ENCODE measurements at places on chromosomes 3 and 15.

GRCh38 chr3:88267441-88267840 is 117.7 kb downstream of the C3orf38 start:
- DNase-seq: no peak

- DNase-seq: no peak
Measured at GRCh38 chr3:126924458-126924857, 58.5 kb upstream of the PLXNA1 start.

DNA sequence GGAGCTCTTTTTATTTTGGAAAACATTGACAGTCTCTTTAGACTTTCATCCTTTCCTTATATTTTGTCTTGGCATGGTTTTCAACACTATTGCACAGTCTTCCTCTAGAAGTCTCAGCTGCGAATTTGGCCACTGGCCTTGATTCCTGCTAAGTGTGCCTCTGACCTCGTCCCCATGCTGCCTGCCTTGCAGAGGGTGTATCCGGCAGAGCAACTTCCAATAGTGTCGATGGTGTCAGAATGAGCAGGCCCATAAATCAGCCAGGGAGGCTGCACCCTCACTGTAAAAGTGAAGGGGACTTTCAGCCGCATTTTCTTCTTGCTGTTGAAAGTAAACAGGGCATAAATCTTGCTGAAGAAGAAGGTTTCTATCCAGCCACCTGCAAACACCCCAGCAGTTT is 336.7 kb upstream of the TRIM42 start:
- DNase-seq: no peak

GRCh38 chr15:78023865-78024518 is 53.5 kb downstream of the TBC1D2B start:
- DNase-seq: peak; percentile 85

DNA sequence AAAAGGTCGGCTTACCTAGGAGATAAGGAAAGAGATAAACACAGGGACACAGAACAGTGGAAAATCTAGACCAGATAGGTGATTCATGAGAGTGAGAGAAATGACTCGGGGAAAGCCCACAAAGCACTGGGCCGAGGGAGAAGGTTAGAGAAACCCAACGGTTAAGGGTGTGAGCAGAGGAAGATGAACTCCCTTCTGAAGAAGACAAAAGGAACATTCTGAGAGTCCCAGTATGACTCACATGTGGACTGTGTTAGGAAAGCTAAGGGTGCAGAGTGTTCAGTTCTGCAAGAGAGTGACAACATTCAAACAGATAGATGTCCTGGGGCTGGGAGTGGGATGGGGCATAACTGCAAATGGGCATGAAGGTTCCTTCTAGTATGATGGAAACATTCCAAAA is 83.0 kb downstream of the CNTN3 start:
- no peak for DNase-seq

DNA sequence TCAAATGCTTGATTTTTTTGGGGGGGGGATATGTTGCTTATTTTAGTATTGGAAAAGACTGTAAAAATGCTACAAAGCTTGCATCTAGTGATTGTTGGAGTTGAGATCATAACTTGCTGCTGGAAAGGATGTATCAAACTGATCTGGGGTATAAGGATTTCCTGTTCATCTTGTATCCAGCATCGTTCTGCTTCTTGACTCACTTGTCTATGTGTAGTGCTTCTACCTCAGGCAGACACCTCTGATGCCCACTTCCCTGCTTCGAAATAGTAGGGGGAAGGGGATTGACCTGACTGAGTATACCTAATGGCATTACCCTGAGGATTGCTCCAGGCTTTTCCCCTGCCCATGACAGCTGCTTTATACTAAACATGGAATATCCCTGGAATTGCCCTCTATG is 42.7 kb downstream of the STT3B start:
- no peak for DNase-seq

GRCh38 chr3:195110647-195111318 is 160.2 kb downstream of the XXYLT1 start:
- DNase-seq: peak; percentile 79

- no peak for DNase-seq
Measured at GRCh38 chr3:15055019-15055557, 10.0 kb downstream of the MRPS25 start.

GRCh38 chr3:40201770-40202169 is 107.7 kb upstream of the EIF1B start:
- no peak for DNase-seq

- DNase-seq: no peak
Measured at GRCh38 chr15:68574046-68574445, 4.7 kb upstream of the CORO2B start.

- DNase-seq: no peak
Measured at GRCh38 chr15:75032395-75032794, 9.0 kb downstream of the PPCDC start.

GRCh38 chr3:73611176-73611575 is 13.6 kb downstream of the PDZRN3 start:
- DNase-seq: no peak

GRCh38 chr3:43773273-43774094 is 82.7 kb downstream of the ABHD5 start:
- DNase-seq: peak; percentile 30

- DNase-seq: no peak
Measured at GRCh38 chr3:71066849-71067261, 516.7 kb downstream of the FOXP1 start.

- no peak for DNase-seq
Measured at GRCh38 chr15:50753463-50753862, 12.0 kb downstream of the SPPL2A start.

DNA sequence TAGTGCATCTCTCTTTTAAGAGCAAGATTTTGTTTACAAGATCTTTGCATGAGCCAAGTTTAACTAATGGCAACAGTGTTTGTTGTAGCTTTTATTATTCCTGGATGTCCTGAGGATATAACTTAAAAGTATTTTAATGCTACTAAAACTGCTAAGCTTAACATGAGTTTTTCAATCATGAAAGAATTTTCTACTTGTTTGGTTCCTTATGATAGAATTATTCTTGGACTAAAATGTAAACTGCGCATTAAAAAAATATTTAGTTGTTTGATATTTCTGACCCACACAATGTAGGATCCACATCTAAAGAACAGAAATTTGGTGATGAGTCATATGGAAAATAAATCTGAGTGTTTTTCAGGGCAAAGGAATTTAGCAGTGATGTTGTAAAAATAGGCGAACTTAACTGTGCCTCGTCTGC is 70.8 kb downstream of the RAP2B start:
- no peak for DNase-seq

DNA sequence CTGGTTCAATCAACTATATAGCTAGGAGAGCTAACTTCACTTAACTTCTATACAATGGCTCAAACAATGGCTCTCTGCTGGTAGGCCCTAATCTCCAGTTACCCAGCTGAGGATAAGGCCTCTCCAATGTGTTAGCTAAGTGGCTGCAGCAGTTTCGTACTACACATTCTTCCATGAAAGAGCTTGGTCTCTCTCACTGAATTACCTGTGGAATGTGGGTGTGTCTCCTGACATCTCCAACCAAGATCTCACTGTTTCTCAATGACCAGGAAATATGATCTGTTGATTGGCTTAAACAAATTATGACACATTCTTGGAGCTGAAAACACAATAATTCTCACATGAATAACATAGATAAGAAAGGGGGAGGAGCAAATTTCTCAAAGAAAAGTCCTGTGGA is 169.8 kb upstream of the ROBO1 start:
- DNase-seq: no peak

DNA sequence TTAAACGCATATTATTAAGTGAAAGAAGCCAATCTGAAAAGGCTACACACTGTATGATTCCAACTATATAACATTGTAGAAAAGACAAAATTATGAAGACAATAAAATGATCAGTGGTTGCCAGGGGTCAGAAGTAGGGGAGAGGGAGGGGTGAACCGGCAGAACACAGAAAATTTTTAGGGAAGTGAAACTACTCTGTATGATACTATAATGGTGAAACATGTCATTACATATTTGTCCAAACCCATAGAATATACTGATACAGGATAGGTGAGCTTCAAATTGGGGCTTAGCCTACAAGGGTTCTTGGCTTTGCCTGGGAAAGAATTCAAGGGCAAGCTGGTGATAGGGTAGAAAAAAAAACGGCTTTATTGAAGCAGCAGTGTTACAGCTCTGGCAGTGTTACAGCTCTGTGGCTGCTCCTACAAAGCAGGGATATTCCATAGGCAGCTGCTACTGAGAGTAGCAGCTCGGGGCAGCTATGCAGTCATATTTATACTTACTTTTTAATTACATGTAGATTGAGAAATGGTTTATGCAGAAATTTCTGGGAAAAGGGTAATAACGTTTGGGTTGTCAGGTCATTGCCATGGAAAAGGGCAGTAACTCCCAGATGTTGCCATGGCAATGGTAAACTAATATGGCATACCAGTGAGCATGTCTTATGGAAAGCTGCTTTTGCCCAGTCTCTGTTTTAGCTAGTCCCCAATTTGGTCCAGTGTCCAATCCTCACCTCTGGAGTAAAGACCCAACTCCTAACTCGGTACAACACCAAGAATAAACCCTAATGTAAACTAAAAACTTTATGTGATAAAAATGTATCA is 125.1 kb upstream of the SLC25A36 start:
- no peak for DNase-seq

DNA sequence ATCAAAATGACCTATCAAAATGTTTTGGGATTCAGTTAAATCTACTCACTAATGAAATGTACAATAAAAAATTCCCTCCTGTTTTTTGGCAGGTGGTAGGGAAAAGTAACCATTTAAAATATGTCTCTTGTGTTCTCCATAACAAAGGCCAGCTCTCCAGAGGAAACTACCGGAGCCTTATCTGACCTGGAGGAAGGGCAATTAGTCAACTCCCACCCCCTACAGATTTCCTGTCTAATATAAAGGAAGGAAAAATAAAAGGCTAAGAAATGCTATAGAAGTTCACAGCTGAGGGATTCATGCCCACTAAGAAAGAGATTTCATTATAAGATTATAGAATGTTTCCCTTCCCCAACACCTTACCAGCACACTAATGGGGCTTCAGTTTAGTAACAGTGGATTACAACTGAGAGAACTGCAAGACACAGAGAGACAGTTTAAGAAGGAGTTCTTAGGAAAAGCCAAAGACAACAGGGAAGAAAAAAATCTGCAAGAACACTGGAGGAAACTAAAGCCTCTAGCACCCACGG is 376.5 kb upstream of the KCNMB2 start:
- no peak for DNase-seq

GRCh38 chr3:102084704-102085103 is 235.4 kb downstream of the NFKBIZ start:
- DNase-seq: no peak

DNA sequence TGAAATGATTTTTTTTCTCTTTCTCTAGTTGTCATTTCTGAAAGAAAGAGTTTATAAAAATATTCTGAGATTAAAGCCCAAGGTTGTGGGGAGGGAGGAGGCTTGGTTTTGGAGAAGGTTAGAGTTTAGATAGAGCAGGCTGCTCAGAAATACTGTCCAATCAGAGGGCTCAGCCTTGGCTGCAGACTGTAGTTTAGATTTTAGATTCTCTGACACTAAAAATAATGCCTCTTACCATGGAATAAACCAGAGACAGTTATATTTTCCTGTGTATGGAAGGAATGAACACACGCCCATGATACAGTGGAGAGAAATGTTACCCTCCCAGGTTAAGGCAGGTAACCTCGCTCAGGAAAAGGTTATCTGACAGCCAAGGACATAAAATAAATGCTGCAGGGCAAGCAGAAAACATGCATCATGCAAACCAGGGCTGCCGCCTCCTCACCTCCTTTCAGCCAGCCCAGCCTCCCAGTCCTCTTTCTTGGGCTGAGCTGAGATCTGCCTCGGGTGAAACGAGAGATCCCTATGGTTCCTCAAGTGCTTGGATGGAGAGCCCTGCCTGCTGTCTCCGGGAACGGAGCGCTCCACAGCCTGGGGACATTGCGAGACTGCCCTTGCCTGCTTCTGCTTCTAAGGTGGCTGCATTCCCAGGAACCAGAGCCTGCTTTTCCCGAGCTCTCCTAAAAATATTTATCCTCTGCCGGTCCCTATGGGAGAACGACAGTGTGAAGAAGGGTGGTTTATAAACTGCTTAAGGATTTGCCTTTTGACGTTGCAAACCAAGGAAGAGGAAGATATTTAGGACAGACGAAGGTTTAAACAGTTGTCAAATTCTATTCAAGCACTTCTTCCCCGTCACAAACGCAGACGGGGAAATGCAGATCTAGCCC is 848 bp downstream of the NCEH1 start:
- DNase-seq: peak; percentile 50

- DNase-seq: no peak
Measured at GRCh38 chr3:67031986-67032385, 33.9 kb downstream of the KBTBD8 start.

DNA sequence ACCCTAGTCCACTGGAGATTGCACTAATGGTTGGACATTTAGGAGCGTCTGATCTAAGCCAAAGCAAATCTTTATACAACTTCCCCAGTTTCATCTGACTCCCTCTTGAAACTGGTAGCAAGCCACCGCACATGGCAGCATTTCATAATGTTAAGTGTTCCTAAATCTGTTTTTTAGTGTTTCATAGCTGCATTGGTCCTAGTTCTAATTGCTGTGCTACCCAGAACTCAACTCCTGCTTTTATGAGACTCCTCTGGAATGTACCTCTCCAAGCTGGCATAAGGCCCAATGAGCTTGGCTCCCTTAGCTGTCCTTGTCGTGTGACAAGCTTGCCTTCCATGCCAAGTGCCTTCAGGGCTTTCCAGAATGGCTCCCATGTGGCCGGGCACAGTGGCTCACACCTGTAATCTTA is 65.3 kb upstream of the FLNB start:
- no peak for DNase-seq

DNA sequence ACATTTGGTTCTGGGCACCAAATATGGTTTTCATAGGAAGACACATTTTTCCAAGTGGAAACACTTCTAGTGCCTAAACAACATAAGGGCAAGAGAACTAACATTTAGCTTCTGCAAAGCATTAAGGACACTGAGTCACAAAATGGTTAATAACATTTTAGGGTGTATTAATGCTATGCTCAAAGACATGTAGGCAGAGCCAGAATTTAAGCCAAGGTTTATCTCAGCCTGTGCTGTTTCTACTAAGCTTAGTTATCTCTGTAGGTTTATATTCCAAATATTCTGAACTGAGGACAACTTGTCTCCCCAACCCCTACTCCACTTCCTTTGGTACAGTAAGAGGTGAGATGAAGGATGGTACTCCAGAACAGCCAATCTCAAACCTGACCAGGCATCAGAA is 54.1 kb upstream of the AKAP13 start:
- DNase-seq: no peak

- DNase-seq: no peak
Measured at GRCh38 chr15:50798684-50799083, 33.2 kb upstream of the SPPL2A start.

GRCh38 chr3:66748175-66748876 is 247.5 kb upstream of the LRIG1 start:
- DNase-seq: no peak

DNA sequence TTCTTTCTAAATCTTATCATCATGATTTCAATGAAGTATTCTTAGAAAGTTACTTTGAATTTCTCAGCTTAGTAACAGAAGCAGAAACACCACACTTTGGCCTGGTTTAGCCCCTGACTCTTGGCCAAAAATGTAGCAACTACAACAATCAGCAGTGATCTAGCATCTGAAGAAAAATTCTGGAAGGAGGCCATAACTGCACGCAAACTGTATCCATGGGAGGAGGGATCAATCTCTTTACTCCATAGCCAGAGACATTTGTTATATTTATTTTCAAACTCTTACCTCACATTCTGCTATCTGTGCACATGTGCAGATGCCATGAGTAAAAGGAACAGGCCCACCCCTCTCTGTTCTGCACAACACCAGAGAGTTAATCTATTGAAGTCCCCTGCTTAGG is 251.0 kb upstream of the P2RY1 start:
- peak; percentile 40 for DNase-seq

- no peak for DNase-seq
Measured at GRCh38 chr15:58498821-58499580, 67.2 kb downstream of the LIPC start.
